Esophagus mucosa (tissue), 1 donor: ENCODE measurements at places on chromosomes 7 and 10.

DNA sequence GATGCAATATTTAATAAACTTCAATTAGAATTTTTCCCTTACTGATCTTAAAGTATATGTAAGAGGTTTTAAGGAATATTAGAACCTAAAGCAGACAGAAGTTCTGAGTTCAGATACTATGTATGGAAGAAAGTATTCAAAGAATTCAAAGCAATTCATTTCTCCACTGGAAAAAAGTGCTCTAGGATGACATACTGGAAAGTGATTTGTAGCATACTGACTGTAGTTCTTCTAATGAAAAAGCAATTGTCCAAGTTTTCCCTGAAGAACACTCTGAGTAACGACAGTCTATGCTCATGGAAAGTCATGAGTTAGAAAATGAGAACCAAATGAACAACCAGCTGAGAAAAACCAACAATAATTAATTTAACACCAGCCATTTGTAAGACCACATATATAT, 180.8 kb upstream of the SLC26A5 start:
- no peak for ATAC-seq

DNA sequence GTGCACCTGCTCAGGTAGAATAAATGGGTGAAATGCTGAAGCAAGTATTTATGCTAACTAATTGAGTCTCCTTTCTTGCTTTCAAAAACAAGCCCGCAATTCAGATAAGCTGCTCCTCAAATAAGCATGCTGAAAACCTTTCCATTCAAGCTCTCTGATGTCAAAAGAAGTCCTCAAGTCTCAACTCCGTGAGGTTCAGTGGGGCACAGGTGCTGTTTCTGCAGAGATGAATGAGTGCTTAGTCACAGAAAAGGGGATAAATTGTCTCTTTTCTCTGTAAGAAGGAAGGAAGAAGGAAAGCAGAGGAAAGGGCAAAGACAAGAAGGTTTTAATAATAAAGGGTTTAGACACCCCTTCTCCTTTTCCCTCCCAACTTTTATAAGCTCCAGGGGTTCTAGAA, 229.8 kb upstream of the NPY start:
- no peak for ATAC-seq

DNA sequence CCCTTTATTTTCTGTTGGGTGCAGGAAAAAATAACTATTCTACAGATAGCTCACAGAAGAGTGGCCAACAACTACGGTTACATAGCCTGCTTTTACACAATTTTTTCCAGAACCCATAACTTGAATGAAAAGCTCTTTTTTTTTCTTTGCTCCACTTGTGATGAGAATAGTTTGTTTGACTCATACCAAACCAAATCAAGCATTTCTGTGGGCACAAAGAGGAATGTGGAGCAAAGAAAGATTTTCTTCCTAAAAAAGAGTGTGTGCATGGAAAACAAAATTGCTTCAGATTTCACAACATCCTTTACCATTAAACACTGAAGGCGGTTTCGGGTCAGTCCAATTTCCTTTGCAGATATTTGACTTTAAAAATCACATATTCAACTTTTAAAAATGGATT, 54.8 kb upstream of the RAB11FIP2 start:
- no peak for ATAC-seq

GRCh38 chr10:117646718-117647117, 104.2 kb downstream of the EMX2 start:
- no peak for ATAC-seq

DNA sequence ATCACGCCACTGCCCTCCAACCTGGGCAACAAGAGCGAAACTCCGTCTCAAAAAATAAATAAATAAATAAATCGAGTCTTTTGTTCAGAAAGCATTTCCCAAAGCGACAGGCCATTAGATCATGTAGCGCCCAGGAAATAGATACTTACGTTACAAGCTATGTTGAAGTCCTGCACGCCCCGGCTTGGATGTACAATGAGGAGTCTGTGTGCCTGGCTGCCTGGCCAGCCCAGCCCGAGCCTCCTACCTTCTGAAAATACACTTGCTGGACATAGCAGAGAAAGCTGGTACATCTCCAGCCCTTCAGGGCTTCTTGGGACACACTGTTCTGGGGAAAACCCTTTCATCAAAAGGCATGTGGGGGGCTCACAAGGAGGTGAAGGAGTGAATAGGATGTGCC, 22.1 kb downstream of the FGFR2 start:
- ATAC-seq, result no peak

- ATAC-seq, result peak; percentile 52
Measured at GRCh38 chr7:19117091-19117869, at the start of gene TWIST1. TWIST1 (minus strand) TSS chr7:19117636; CDS start chr7:19117321, 315 bp downstream.
